ENCODE measurements at places on chromosomes 5 and 9.
A peak's percentile ranks its signal among the peaks of the same experiment; 100 is the strongest.

- no peak for DNase-seq
Observed at GRCh38 chr9:137021979-137022661, 5.9 kb downstream of the ABCA2 start.

- no peak for DNase-seq
Observed at GRCh38 chr5:2303431-2304100, 420.8 kb upstream of the IRX4 start.

- DNase-seq: no peak
Observed at GRCh38 chr9:7433508-7434292, 365.9 kb downstream of the DMAC1 start.

GRCh38 chr5:893137-893506 is 438 bp downstream of the TRIP13 start:
- no peak for DNase-seq

- no peak for DNase-seq
Observed at GRCh38 chr9:81819859-81820546, 108.2 kb upstream of the SPATA31D4 start.

DNA sequence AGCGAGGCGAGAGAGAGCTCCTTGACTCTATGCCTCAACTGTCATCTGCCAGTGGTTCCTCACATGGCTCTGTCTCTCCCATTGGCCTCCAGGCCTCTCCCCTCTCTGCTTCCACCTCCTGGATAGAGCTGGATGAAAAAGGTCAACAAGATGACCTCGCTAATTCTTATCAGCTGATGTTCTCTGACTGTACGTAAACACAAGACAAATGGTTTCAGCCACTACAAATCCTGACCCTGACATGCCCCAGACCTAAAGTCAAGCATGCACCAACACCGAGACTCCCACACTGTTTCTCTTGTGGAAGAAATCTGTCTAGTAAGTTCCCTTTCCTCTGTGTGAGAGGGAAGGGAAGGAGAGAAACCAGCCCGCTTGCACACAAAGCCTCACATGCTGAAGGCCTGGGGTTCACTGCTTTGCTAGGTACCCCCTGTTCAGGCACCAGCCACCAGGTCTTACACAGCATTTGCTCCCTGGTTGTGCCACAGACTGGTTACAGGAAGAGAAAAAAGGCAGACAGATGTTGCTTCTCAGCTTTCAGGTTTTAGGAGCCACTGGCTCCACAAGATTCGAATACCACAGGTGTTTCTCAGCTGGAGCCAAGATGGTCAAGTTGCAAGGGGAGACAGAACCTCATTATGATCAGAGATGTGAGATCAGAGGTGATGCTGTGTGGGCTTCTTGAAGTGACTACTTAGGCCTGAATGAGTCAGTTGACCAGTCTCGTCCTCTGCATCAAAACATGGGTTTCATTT is 592.5 kb downstream of the CCDC171 start:
- no peak for DNase-seq

DNA sequence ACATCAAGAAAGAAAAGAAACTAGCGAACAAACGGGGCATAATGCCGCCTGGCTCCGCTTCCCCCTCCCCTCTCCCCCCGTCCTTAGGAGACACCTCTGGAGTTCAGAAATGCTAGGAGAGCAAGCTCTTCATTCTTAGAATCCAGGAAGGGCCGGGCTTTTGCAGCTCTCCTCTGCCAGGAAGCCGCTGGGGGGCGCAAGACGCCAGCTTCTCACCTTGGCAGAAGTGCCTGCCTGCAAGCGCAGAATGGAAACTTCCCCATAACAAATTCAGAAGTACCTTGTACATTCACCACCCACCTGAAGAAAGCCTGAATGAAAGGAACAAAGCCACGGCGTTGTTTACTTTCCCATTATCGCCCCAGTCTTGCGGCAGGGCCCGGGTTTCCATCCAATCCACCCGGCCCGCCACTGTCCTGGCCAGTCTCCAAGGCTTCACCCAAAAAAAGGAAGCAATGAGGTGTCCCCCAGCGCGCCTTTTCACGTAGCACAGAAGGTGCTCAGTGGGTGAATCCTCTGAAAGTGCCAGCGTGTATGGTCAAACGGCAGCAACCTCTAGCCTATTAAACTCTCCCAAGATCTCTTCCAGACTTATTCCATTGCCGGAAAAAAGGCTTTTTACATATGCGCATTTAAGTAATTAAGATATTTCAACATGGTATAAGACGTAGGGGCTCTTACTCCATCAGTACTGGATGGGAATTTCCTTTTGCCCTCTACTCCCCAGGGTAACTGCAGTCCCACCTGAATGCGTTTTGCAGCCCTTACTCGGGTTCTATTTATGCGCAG is 1.6 kb upstream of the GADD45G start:
- DNase-seq: no peak

DNA sequence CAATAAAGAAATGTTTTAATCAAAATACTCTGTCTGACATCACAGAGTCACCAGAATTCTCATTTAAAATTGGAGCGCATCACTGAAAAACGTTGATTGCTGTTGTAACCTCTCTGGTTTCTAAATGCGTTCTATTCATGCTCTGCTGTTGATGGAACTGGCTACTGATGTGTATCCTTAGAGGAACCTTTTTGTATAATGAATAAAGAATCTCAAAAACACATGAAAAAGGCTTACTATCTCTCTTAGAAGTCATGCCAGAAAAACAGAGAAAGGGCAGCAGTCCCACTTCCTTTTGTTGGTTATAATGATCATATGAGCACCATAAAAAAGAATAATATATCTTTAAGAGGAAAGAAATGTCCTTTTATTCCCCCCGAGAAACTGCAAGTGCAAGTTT is 615.5 kb downstream of the TLE1 start:
- DNase-seq: no peak

- DNase-seq: no peak
Observed at GRCh38 chr9:4489919-4490704, at the start of gene SLC1A1. Gene SLC1A1, plus strand, starts transcription at chr9:4490468. Its CDS starts 212 bp downstream, at chr9:4490680.

- no peak for DNase-seq
Observed at GRCh38 chr5:66960369-66961137, 236.0 kb downstream of the CD180 start.

DNA sequence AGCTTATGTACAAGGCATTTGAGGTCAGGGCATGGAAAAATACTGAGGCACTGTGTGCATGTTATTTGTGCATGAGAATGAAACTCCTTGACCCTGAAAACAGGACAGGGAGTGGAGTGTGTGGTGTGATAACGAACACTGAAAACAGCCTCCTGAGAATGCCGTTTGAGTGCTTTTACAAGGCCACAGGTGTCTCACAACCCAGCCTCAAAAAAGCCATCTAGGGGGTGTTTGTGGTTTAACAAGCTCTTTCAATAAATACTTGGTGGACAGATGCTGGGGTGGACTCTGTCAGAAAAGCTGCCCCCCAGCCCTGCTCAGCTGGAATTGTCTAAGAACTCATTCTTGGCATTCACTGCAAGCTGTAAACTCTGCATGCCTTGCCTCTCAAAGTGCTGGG is 94.0 kb upstream of the SLC25A48 start:
- no peak for DNase-seq

- DNase-seq: no peak
Observed at GRCh38 chr9:123548741-123549545, 192.9 kb downstream of the CRB2 start.

DNA sequence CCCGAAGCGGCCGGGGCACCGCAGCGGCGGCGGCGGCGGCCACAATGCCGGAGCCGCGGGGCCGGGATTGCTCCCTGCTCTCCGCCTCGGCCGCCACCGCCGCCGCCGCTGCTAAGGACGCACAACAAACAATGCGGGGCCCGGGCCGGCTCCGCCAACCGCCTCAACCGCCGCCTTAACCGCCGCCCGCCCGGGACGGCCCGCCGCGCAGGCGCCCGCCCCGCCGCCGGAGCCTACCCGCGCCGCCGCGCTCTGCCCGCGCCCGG is 254 bp downstream of the STRBP start:
- no peak for DNase-seq

GRCh38 chr9:126326228-126327005 is at the start of gene MVB12B:
Gene MVB12B, plus strand, starts transcription at chr9:126326829. Its CDS starts 101 bp downstream, at chr9:126326930.
- no peak for DNase-seq

DNA sequence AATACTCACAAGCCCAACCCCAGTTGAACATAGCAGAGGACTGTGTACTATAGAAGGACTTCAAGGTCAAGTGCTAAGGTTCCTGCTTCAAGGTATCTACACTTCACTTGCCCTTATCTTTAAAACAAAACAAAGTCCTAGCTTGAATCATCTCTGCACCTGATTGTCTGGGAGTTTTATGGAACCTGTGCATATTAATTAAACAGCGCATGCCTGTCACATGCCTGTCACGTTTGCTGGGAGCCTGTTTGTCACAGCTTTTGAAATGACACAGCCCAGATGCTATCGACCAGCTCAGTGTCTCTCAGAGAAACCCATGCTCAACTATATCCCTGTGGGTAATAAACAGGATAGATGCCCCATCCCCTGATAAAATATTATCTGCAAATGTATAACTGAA is 476.0 kb downstream of the ZSWIM6 start:
- no peak for DNase-seq

- peak; percentile 51 for DNase-seq
Observed at GRCh38 chr5:172714491-172715420, 56.2 kb downstream of the DUSP1 start.

DNA sequence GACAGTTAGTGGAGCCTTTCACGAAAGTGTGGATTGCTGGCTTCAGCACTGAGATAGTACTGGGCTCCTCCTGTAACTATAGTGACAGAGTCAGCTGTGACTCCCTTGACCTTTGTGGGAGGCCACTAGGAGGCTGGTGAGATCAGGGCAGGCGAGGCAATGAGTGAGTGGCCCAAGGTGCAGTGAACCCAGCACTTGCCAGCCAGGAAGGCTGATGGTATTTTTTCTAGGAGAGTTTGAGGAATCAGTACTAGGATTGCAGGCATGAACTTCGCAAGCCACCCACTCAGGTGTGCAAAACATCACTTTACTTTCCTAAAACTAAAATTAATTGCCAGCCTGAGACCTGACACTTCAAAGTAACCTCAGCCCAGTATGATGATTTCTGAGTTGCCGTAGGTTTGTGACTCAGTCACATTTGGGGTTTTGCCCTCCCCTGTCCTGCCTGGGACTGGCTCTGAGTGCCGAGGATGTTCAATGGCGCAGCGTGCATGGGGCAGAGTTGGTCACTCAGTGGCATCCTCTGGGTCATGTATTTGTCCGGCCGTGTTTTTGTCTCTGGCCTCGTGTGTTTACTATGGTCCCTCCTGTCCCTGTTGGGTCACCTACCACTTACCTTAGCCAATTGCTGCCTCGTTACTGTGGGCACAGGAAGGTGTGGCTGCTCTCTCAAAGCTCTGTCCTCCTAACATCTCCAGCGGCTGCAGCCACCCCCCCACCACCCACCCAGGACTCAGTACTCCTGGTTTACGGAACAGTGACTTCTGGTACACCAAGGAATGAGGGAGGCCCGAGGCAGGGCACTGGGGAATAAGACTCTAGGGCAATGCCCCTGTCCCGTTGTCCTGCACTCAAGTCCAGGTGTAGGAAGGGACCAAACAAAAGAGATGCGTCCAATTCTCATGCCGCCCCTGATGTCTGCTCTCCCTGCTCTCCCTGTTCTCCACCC is 67.2 kb downstream of the IL31RA start:
- no peak for DNase-seq

- no peak for DNase-seq
Observed at GRCh38 chr9:133515615-133516255, 9.0 kb downstream of the MYMK start.

- no peak for DNase-seq
Observed at GRCh38 chr9:82302968-82303655, 314.5 kb downstream of the SPATA31D1 start.

GRCh38 chr9:79107911-79108676 is 463.7 kb upstream of the TLE4 start:
- no peak for DNase-seq

GRCh38 chr5:122683631-122684030 is 91.2 kb upstream of the SNX2 start:
- DNase-seq: no peak

DNA sequence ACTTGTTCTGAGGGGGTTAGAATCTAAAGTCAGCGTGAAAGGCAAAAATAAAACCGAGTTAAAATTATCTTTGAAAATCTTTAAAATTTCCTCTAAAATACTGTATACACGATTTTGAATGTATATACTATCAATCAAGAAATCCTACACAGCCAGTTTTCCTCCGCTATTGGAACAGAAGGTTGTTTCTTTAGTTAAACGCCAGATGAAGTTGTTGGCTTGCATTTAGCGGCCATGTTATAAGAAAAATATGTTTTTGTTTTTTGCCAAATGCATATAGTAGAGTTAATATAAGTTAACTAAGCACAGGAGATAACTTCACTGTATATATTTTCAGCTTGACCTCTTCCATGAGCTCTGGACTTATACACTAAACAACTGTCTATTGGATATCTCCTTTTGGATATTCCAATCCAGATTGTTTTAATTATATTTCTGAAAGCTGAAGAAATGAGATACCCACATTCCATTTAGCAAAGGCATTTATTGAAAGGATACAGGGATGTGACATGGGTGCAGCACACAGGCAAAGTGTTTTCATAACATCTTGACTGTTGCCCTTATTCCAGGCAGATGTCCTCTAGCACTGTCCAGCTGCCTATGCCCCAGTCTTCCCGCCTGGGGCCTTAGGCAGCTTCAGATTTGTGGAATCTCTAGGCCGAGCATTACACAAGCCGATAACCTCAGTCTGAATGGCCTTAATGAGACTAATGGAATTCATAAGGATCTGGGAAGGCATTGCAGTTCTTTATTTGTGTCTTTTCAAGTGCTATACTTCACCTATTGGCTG is 10.0 kb upstream of the ATG10 start:
- no peak for DNase-seq

DNA sequence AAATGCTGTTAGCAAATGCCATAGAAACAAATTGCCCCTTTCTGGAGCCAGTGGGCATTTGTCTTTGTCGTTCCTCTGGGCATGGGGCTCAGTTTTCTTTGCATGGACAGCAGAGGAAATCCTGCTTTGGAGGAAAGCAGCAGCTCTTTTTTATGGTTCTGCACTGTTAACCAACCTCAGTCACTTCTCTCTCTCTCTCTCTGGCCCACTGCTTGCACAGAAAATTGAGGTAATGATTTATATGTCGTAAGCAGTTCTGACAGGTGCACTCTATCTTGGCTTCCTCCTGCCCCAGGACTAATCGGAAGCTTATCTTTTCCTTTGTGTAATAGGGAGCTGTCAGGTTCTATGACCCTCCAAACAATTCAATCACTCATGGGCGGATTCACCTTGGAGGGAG is 159.6 kb upstream of the GPR151 start:
- no peak for DNase-seq

Data from HS-27A (cell line).